Activated effector memory CD4-positive, alpha-beta T cell treated with Interleukin-2 at 50 U/mL for 16 hours (primary cell): ENCODE measurements at places on chromosomes 6 and 20.

DNA sequence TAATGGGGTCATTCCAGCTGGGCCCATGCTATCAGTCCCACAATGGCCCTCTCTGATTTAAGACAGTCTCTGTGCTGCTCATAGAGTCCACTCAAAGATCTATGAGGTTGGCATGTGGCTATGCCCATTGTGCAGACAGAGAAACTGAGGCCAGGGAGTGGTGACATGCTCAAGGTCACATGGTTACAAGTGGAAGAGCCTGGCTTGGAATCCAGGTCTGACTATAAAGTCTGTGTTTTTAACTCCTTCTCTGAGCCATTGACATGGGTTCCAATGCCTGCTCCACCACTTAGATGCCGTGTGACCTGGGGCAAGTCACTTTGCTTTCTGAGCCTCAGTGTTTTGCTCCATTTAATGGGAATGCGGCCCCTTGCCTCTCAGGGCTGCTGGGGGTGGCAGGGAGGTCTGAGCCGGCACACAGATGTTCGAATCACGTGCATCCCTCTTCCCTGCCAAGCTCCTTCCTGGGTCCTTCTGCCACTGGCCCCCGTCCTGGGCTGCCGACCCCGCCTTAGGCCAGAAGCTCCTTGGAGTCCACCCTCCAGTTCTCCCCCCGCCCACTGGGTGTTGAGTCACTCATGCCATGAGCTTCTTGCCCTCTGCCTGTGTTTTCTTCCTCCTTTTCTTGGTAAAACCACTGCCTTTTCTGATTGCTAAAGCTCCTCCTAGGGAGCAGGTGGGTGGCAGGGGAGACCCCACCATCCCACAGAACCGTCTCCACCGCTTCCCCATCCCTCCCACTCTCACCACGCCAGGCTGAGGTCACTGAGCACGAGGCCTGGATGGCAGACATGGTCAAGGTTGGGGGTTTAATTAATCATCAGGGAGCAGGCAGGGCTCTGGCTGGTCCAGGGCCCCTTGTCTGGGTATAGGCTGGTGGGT lies 35.7 kb downstream of the CEBPB start:
- DNase-seq: no peak

- no peak for DNase-seq
These were observed 11.7 kb upstream of the ID1 start for GRCh38 chr20:31593221-31594001.

- DNase-seq: no peak
These were observed 2.1 kb downstream of the MAP3K7 start for GRCh38 chr6:90584636-90585255.

DNA sequence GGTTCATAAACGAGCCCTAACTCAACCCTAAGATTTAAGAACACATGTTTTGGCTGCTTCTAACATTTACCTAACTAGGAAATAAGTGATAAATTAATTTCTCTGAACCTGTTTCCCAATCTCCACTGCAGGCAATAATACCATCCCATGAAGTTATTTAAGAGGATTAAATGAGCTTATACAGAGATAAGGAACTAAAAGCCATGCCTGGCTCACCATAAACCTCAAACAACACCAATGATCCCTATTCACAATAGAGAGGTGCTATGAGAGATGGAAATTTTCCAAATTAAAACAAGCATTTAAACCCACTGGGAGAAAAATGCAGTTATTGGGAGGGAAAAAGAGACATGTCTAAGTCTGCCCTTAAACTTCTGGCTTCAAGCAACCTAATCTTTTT lies 33.9 kb upstream of the KLHL31 start:
- no peak for DNase-seq

- no peak for DNase-seq
These were observed 33.6 kb downstream of the FAM209B start for GRCh38 chr20:56566621-56567020.

- no peak for DNase-seq
These were observed 30.0 kb downstream of the BEND6 start for GRCh38 chr6:56984884-56985283.

DNA sequence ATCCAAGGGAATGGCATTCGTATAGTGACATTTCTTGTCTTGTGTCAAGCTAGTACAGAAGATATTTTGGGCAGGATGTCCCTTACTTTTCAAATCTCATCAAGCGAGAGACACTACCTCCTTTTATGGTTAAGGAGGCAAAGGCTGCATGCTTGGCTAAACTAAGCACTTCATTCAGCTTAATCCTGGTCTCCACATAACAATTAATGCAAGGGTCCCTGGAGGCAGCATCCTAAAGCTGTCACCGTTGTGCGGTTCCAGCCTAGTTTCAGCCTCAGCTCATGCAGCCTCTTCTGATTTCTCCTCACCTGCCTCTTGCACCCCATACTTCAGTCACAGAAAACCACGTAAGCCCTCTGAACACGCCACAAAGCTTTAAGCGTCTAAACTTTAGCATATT lies 67.1 kb upstream of the SLC22A23 start:
- no peak for DNase-seq

DNA sequence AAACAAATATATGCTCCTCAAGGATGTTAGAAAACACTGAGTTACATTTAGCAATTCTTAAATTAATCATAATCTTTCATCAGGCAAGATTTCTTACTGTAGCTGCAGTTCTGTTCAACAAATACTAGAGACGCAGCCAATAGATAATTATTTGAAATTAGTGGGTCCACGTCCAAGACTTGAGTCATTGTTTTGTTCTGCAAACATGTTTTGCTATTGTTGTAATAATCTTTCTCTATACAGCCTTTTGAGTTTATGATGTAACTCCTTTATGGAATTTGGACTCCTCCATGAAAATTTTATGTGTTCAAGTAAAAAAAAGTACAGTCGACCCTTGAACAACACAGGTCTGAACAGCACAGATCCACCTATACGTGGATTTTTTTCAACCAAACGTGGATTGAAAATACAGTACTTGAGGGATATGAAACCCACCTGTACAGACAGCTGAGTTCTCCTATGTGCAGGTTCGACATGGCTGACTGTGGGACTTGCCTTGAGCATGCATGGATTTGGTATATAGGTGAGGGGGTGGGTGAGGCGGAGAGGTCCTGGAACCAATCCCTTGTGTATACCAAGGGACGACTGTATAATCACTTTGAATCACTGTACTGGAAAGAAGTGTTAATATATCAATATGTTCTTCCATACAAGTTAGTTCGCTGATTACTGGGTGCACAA lies 41.3 kb upstream of the SLC22A16 start:
- DNase-seq: no peak

DNA sequence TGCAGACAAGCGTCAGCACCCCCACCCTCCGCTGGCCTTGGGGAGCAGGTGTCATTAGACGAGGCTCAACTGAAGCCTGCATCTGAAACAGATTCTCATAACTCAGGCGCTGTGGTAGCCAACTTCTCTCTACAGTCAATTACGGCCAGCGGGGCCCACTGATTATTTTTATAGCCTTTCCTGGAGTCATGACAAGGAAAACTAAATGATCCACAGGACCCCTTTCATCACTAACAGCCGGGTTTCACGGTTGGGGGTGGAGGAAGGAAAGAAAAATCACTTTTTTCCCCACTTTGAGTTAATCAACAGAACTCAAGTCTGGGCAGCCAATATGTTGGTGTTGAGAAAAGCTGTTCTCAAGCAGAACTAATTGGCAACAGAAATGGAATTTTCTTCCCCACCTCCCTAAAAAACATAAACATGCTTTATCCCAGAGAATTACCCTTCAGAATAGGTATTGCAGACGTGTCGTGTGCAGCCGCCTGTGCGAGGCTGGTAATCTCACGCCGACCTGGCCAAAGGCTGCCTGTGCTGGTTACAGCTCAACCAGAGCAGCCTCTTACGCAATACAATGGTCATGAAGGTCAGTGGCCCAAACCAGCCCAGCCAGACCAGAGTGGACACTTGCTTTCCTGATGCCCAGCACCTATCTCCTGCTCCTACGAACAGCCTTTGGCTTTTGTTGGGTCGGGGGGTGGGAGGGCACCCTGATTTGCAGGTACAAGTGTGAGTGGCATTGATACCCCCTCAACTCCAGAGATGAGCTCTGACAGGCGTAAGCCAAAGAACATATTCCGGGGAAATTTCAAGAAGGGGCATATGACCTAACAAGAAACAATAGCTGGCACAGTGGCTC lies 11.0 kb downstream of the RIPOR3 start:
- DNase-seq: no peak

DNA sequence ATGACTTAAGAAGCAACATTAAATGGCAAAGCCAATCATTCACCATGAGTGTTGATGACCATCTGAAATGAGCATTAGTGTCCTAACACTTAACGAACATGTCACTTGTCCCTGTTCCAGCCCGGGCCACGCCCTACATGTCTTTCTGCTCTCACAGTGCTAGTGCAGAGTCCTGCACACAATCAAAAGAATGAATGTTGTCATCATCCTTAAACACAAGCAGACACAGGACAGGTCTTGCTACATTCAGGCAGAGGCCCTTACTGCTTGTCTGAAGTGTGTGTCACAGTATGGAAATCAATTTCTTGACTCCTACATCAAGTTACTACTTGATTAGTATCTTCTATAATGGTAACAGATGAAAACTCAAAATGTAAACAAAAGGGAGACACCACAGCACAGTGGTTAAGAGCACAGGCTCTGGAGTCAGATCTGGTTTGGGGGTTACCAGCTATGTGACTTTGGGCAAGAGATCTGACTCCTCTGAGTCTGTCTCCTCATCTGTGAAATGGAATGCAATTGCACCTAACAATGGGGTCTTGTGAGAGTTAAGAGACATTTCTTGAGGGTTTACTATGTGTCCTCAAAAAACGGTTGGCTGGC lies 17.4 kb downstream of the UBE2V1 start:
- no peak for DNase-seq

DNA sequence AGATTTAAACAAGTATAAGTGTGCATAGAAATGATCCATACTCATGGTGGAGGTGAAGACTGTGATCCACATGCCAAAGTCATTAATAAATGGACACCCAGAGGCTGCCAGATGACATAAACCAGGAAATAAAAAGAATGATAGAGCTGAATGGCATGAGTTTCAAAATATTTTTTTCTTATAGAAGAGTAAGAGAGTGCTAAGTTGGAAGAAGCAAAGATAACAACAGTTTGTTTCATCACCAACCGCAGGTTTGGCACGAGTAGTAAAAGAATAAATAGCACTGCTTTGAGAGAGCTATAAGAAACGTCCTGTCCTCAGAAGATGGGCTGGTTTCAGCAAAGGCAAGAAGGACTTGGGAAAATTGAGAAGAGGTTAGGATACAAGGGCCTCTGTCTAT lies 246.9 kb downstream of the UBE3D start:
- no peak for DNase-seq

GRCh38 chr6:90233994-90234393 lies 62.6 kb downstream of the BACH2 start:
- peak; percentile 56 for DNase-seq

DNA sequence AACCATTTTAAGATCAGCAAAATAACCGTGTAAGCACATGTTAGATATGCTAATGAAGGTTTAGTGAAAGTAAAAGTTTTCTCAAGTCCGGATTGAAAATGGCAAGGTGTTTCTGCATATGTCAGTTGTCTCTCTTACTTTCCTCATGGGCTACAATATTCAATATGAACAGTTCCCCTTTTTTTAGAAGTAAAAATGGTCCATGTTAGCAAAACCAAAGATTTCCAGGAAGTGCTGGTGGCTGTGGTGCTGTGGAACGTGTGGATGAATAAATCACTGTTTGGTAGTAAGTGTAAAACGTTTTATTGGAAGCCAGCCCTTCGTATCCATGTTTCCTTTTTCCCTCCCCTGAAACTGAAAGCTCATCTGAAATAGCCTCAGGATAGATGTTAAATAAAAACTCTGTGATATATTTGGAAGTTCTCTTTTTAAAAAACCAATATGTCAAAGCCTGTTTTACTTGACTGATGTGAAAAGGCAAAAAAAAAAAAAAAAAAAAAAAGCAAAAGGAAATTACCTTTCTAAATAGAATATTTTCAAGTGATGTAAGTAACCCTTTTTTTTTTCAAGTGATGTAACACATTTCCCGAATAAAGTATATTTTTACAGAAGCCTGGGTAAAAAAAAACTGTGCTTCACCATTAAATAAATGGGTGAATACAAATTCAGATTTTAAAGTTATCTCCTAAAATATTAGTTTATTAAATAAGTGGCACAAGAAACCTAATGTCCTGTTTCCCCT lies 41.9 kb downstream of the PLEKHG1 start:
- no peak for DNase-seq

- DNase-seq: no peak
These were observed 435 bp downstream of the KIFC1 start for GRCh38 chr6:33391922-33392594.

DNA sequence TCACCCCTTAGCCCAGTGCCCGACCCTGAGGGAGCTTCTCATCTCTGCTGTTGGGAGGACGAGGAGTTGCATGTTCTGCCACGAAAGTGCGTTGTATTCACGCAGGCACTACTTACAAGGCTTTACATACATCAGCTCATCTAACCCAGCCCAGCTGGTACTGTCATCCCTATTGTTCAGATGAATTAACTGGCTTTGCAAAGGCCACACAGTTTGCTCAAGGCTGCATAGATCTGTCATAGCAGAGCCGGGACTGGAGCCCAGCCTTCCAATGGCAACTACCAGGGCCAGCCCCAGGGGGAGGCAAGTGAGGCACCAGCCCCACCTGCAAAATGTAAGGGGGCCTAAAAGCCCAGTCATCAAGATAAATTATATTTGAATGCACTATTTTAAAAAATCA lies 257.6 kb downstream of the NFATC2 start:
- no peak for DNase-seq

DNA sequence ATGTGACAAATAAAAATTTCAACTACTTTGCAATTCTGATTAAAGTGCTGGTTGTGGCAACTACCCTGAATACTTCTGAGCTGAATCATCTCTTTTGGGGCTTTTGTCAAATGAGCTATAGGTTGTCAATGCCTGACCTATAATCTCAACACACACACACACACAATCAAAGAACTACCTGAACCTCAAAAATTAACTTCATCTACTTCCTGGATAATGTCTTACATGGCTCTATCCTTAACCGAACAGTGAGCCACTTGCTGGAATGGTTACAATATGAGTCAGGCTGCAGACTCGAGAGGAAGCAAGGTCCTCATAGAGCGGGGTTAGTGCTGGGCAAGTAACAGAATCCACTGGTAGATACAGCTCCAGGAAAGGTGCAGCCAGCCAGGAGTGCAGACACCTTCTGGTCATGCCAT lies 70.6 kb upstream of the DST start:
- no peak for DNase-seq

DNA sequence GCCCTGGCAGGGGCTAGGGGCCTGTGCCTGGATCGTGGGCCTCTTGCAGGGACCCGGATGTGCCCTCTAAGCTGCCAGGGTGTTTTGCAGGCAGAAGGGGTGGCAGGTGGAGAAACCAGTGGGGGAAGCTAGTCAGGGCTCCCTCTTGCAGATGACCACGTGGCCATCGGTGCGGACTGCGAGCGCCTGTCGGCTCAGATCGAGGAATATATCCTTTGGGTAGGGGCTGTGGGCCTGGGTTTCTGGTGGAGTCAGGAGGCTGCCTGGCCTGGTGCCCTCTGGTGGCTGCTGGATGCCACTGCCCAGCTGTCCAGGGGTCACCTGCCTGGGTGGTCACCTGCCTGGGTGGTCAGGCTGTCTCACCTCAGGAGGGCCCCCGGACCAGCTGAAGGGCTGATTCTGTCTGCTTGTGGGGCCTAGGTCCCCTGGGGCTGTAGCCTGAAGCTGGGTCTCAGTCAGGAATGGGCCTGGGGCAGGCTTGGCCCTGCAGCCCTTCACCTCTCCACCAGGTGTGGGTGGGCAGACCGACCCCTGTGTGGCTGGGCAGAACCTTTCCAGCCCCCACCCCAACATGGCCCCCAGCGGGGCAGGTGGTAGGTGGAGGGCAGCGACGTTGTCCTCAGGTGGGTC lies 6.7 kb downstream of the TCEA2 start:
- DNase-seq: no peak
